ENCODE measurements at places on chromosomes 4 and X.

DNA sequence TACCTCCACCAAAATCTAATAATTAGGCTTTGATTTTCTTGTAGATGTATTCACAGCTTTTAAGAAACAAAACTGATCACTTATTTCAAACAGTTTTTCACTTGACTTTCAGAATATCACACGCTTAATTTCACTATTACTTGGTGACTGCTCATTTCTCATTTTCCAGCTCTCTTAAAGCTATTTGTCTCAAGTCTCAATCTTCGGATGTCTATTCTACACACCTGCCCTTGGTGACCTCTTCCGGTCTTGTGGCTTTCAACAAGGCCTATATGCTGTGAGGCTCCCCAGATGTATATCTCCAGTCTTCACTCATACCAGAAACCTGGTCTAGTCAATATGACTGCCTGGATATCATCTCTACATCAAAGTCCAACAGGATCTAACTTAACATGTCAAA is 34.9 kb upstream of the ANXA10 start:
- no peak for DNase-seq

GRCh38 chrX:130555341-130555740 is 153.6 kb downstream of the RBMX2 start:
- DNase-seq: no peak

- DNase-seq: no peak
Observed at GRCh38 chrX:71366674-71367256, 608 bp downstream of the TAF1 start.

DNA sequence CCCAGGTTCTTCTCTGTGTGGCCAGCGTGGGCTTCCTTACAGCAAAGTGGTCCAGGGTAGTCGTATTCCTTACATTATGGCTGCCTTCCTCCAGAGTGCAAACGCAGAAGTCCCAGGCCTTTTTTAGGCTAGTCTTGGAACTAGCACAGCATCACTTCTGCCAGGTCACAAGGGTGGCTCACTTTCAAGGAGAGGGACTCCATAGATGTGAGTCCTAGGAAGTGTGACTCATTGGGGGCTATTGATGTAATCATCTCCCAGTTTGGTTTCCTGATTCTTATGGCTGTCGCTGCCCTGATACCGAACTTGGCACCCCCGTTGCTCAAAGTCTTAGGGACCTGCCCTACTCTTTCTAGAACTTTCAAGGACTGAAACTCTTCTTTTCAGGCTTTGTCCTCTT is 140.0 kb downstream of the DCK start:
- DNase-seq: no peak

DNA sequence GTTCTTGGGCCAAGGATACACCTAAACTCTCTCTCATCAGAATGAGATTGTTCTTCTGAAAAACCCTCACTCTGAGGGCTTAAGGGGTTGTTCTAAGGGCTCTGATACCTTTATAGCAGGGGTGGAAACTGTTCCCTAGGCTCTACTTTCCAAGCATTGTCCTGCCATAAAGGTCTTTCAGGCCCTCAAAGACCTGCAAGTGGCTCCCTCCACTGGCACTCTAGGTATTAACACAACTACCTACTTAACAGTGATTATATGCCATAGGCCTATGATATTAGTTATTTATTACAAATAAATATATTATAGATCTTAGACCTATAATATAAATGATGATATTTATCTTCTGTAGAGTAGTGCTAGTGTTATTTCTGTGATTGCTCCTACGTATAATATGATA is 473.7 kb upstream of the RPS6KA3 start:
- no peak for DNase-seq

DNA sequence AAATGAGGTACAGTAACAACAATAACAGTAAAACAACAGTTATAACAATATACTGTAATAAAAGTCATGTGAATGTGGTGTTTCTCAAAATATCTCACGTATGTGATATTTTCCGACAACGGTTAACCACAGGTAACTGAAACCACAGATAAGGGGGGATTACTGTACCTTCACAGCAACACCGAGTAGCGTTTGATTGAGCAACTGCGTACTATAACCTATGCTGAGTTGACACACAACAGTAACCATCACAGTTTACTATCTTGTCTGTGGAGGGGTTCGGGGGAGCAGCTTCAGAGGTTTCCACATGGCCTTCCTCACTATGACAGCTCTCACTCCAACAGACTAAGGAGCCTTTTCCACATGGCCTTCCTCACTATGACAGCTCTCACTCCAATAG is 13.4 kb downstream of the RBMX2 start:
- no peak for DNase-seq

DNA sequence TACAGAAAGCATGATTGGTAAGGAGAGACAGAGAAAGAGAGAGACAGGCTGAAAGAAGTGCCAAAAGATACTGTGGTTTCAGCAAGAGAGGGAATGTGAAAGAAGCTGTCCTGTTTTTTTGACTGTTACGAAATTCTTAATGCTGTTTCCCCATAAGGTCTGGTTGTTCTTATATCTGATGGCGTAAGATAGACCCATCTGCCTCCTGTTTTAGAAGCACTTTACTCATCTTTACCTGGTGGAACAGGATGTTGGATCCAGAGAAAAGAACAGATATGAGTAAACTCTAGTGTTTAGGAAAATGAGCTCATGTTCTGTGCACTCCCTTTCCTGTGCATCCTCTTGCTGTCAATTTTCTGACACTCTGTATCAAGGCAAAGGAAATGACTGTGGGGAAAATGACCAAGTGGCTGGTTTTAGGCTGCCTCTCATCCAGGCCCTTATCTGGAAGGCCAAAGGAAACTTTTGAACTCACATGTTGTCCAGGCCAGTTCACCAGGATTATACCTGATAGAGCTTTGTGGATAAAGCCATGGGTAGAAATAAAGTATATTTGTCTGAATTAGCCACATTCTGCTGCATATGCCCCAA is 311.7 kb upstream of the HTR2C start:
- no peak for DNase-seq

GRCh38 chrX:13719192-13719856 is 15.1 kb downstream of the TRAPPC2 start:
- DNase-seq: no peak

GRCh38 chr4:134885436-134885835 is 683.8 kb upstream of the PABPC4L start:
- DNase-seq: no peak

- DNase-seq: no peak
Observed at GRCh38 chrX:132737743-132738142, 220.7 kb downstream of the HS6ST2 start.

- no peak for DNase-seq
Observed at GRCh38 chrX:150038986-150039599, 100.8 kb upstream of the EOLA2 start.

- no peak for DNase-seq
Observed at GRCh38 chr4:41882625-41883347, 52.4 kb upstream of the TMEM33 start.

DNA sequence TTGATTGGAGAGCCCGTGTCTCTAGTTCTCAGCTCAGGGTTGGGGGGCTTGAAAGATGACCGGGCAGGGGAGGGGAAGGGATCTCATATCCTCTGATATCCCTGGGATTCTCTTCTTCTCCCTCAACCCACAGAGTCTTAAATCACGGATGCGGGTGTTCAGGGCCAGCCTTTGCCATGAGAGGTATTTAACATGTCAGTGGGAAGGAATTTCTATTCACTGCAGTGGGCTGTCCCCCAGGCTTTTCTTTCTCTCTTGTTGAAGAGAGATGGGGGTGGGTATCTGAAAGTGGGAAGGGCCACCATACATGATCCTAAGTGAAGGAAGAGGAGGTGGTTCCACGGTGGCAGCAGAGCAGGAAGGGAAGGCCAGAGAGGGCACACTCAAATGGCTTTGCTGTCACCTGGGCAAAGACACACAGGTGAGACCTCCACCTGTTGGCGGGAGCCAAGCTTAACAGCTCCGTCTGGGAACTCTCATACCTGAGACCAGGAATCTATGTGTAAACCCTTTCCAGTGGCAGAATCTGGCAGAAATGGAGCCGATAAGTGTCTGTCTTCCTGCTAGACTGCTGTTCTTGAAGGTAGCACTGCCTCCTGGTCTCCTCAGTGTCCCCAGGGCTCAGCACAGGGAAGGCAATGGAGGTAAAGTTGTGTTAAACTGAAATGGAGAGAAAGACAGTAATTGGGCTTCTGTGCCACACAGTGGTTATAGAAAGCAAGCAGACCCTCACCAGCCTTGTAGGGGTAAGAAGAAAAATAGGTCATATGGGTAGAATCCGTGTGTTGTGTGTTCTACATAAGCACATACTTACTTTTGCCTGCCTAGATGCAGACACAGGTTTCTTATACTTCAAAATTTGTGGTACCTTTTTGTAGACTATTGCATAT is 49.4 kb downstream of the RHOH start:
- DNase-seq: no peak

- no peak for DNase-seq
Observed at GRCh38 chrX:107804427-107804826, 21.2 kb upstream of the MID2 start.

GRCh38 chrX:134246282-134246681 is 9.3 kb downstream of the CCDC160 start:
- DNase-seq: no peak

DNA sequence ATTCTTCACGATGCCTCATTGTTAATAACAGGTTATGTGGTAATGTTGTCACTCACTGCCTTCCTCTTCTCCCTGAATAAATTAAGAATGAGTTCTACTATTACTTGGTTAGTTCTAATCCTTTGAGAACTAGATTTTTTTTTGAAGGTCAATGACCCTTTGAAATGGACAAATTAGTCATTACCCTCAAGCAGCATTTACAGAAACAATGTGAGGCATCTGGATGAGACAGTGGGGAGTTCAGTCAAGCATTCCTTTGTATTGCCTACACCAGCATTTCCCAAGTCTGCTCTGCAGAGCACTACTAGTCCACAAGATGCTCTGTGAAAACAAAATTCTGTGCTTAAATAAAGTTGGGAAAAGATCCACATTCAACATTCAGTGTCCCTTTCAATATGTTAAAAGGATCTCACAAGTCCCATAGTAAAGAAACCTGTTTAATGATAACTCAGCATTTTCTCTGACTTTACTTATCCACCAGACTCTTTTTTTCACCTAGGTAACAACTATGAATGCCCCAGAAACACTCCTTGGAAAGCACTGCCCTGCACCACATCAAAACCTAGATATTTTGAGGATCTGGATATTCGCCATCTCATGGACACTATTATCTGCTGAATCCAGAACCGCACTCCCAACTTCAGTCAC is 60.6 kb downstream of the CHRDL1 start:
- DNase-seq: no peak

GRCh38 chr4:173647902-173648301 is 117.9 kb upstream of the HAND2 start:
- DNase-seq: no peak

- no peak for DNase-seq
Observed at GRCh38 chr4:125464146-125464545, 149.4 kb downstream of the FAT4 start.

DNA sequence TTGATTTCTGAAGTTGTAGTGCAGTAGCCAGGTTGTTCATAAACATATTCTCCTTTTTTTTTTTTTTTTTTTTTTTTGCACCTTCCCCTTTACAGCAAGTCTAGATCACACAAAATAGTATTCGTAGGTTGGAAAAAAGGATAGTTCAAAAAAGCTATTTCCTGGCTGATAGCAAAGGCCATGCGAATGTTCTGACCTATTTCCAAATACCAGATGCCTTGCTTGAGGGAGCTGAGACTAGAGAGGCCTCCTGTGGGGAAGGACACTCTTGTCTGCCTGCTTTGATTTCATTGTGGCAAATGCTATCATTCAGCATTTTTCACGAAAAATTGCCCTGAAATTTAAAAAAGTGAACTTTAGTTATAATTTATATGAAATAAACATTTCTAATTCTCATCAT is 111.4 kb downstream of the MAD2L1 start:
- DNase-seq: no peak

GRCh38 chr4:152696764-152697261 is 17.0 kb upstream of the TMEM154 start:
- DNase-seq: no peak

DNA sequence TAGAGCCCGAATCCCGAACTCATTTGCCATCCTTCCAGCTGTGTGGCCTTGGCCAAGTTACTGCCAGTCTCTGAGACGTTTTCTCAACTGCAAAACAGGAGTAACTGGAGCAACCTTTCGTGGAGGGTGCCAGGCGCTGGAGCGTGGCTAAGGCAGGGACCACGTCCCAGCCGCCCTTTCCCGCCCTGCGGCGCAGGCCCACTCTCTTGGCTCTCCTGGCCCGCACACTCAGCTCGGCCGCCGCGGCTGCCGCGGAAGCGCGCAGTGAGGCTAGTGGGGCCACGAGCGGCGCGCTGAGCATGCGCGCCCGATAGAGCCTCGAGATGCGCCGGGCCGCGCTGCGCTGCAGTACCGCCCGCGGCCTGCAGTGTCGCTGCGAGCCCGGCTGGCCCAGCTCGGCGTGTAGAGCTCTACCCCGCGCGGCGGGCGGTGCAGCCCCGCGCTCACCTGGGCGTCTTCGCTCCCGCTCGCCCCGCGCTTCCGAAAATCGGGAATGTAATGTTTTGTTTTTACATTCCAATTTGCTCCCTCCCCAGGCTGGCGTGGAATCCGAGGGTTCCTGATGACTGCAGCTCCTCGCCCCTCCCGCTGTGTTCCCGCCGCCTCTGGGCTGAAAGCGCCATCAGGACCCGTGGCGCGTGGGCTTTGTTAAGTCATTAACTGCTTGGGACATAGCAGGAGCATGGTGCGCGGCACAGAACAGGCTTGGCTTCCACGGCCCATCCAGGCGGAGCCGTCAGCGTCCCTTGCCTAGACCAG is 4.0 kb upstream of the ZNF518B start:
- no peak for DNase-seq

DNA sequence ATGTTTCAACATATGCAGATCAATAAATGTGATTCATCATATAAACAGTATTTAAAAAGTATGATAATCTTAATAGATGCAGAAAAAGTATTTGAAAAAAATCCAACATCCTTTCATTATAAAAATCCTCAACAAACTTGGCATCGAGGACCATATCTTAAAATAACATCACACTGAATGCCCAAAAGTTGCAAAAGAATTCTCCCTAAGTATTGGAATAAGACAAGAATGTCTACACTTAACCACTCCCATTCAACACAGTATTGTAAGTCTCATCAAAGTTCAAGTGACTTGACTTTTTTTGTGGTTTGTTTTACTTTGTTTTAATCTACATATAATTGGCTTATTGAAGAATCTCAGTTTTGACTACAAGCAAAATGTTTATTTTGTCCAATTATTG is 779.0 kb upstream of the SLIT2 start:
- DNase-seq: no peak

- DNase-seq: no peak
Observed at GRCh38 chr4:110211007-110211769, 12.8 kb upstream of the ELOVL6 start.

DNA sequence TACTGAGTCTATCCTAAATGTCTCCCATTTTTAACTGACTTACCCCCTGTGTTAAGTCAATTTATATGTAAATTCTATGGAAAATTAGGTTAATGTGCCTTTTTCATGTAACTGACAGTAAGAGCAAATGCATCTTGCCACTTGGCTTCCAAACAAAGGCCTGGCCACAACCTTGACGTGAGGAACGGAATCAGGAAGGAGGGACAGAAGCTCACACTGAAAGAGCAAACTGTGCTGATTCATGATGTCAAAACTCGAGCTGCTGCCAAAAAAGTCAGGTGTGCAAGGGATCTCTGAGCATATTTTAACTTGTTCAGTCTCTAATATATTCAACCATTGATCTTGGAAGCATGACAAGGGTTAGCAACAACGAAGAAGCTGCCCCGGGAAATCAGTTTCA is 35.8 kb downstream of the GPM6A start:
- DNase-seq: peak; percentile 51

Data from NCI-H1048 (cell line).